NCI-H2171 treated with DMSO at 0.1 percent for 48 hours (cell line): ENCODE measurements at places on chromosomes 6 and 20.

DNA sequence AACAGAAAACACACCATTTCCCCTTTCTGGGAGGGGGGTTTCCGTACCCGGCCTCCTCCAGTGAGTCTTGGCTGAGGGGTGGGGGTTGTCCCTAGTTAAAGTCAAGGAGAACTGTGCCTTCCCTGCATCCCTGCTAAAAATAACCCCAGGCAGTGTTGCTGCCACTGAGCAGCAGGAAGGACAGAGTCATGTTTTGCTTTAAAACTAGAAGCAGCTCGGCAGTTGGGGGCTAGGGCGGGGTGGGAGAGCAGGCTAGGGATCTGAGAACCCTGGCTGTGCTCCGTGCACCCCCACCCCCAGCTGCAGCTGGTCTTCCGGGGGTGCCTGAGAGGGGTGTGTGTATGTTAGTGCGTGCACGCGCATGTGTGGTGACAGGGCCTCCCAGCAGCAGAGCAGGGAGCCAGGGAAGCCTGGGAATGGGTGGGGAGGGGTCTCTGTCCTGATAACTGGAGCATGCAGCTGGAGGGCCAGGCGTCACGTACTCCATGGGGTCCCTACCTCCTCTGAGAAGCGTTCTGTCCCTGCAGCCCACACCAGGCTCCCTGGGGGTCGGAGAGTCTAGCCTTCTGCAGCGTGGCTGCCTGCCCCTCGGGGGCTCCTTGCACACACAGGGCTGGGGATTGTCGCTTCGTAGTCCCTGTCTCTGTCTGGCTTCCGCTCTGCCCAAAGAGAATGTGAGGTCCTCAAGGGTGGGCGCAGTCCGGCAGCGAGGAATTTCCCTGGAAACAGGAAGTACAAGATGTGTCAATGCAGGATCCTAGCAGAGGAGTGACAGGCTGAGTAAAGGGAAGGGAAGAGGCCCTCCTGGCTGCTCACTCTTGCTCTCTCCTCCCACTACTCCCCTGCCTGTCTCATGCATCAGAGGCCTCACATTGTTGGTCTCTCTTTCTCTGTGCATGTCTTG, 16.8 kb upstream of the ARMC12 start:
- no peak for DNase-seq

GRCh38 chr20:17541596-17541995, 10.4 kb upstream of the BFSP1 start:
- DNase-seq = no peak

- no peak for DNase-seq
Observed at GRCh38 chr6:346386-347030, 45.0 kb upstream of the IRF4 start.

- peak; percentile 72 for DNase-seq
Observed at GRCh38 chr6:110689275-110689935, 125.9 kb downstream of the CDK19 start.

- DNase-seq = peak; percentile 9
Observed at GRCh38 chr6:17816921-17817611, 110.3 kb upstream of the NUP153 start.

- no peak for DNase-seq
Observed at GRCh38 chr6:158264180-158264579, 48.1 kb upstream of the TULP4 start.

DNA sequence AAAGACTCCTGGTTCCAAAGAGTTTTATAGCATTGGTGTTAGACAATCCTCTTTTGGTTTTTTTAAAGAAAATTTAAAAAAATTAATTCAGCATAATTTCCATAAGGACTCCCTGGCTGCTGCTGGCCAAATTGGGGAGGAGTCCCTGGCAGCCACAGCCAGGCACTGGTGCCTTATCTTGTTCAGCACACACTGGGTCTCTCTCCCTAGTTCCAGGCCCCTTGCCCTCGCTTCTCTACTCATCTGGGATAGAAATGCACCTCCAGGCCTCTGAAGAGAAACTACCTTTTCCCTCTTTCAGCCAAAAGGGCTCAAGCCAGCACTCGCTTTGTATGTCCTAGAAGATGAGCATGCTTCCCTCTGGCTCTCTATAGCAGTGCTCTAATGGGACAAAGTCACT, 13.4 kb upstream of the MAPK13 start:
- no peak for DNase-seq

GRCh38 chr6:113654396-113654795, 202.7 kb upstream of the MARCKS start:
- no peak for DNase-seq

DNA sequence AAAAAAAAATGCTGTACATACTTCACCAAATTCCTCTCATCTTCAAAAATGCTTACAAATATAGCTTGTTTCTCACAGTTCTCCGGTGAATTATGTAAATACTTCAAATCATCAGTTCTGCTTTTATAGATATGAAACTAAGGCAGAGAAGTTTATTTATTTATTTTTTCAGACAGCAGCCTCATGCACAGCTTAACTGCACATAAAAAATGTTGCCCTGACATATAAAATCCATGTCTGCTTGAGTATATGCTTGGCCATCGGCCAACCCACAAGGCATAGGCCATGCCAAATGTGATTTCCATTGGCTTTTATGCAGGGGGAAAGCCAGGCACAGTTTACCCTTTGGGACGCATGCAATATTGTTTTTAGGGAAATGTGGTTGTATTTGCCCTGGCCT, 57.3 kb upstream of the PHACTR2 start:
- no peak for DNase-seq

GRCh38 chr6:131998255-131998982, 47.2 kb upstream of the CCN2 start:
- DNase-seq = no peak

DNA sequence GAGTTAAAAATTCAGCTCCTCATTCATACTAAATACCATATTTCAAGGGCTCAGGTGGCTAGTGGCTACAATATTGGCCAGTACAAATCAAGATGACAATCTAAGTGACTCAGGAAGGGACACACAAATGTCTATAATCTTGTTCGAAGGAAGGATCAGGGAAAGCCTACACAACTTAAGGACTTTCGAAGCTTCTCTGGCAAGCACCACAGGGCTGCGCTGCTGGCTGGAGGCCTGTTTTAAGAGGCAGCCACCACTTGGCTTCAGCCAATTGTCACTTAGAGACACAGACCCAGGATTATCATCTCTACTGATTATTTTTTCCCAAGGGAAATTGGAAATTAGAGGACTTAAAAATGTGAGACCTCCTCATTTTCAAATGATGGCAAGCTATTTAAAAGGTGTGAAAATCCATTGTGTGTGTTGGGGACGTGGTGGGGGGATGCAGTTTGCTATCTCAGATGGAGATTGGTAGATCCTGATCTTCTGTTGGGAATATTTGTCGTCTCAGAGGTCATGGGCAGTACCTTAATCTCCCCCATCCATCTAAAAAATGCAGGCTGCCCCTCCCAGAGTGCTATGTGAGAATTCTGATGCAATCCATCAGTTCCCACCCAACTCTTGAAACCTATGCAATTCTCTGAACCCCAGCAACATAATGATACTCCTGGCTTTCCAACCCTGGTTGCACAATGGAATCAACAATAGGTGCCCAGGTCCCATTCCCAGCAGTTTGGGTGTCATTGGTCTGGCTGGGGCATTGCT, 11.3 kb downstream of the ARHGAP40 start:
- DNase-seq = no peak

GRCh38 chr6:28615955-28616747, 90.5 kb downstream of the GPX5 start:
- no peak for DNase-seq

DNA sequence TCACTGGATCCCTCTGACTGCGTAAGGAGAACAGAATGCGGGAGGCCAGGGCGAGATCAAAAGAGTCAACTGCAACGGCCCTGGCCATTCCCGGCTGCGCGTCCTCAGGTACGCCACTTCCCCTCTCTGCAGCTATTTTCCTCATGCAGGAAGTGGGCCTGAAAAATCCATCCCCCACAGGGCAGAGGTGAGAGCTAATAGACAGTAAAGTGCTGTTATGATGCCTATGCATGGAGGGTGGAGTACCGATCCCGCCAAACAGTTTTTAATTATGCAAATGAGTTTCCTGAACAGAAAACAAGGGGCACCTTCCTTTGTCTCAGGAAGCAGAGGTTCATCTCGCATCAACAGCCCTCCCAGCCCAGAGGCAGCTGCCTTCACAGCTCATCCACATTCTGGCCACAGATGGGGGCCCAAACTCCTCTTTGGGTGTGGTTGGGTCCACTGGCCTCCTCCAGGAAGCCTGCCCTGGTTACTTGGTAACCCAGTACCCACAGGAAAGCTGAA, 9.3 kb downstream of the PREX1 start:
- no peak for DNase-seq

- no peak for DNase-seq
Observed at GRCh38 chr6:133166766-133167165, 74.4 kb upstream of the EYA4 start.

DNA sequence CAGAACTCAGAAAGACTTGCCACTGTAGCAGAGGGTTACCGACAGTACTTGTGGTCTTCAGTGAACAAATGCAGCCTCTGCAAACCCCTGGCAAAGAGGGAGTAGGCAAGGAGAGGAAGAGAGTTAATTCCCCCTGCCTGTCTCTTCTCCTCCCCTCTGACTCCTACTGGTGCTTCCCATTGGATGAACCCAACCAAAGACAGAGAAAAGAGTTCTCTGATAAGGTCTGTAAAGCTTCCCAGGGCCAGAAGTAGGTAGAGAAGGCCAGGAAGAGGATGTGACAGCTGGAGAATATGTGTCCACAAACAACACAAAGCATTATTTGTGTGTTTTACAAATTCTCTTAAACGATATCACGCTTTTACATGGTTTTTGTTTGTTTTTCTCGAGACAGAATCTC, 72.8 kb upstream of the SHLD1 start:
- DNase-seq = no peak

GRCh38 chr6:16619777-16620176, 141.5 kb downstream of the ATXN1 start:
- DNase-seq = no peak

- DNase-seq = no peak
Observed at GRCh38 chr20:22159276-22159675, 425.1 kb downstream of the FOXA2 start.

GRCh38 chr20:37007898-37008649, 56.6 kb upstream of the SAMHD1 start:
- DNase-seq = no peak

GRCh38 chr20:58851221-58851968, 693 bp upstream of the GNAS-AS1 start:
- no peak for DNase-seq
